ENCODE measurements at places on chromosomes 6 and 20.

- DNase-seq = no peak
These were observed 441.0 kb upstream of the MARCKS start for GRCh38 chr6:113416170-113416569.

GRCh38 chr20:8306937-8307336 lies 174.9 kb downstream of the PLCB1 start:
- peak; percentile 10 for DNase-seq

- no peak for DNase-seq
These were observed 84.9 kb downstream of the SOBP start for GRCh38 chr6:107574856-107575255.

- DNase-seq = no peak
These were observed 815.5 kb downstream of the BCKDHB start for GRCh38 chr6:80921861-80922460.

- no peak for DNase-seq
These were observed 239.7 kb downstream of the TTLL2 start for GRCh38 chr6:167564416-167565250.

GRCh38 chr20:42604998-42605956 lies 584.4 kb downstream of the PTPRT start:
- DNase-seq = peak; percentile 61

GRCh38 chr6:142952614-142953013 lies 7.6 kb upstream of the HIVEP2 start:
- no peak for DNase-seq

GRCh38 chr6:108074057-108074358 lies 533 bp downstream of the OSTM1 start:
- no peak for DNase-seq

DNA sequence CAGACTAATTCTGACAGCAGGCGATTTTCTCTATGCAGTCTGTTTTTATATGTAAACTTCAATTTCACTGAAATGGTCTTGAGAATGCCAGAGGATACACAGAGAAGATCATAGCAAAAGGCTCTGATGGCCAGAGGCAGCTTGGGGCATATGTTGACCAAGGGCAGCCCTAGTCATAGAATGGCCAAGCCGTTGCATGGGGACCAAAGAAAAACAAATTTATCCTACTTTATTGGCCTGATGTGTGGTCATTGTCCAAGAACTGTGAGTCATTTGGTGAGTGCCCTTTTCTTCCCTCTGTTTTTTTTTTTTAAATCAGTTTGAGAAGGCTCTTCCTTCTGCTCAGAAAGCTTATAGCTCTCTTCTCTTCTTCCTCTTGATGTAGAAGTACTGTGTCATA lies 5.8 kb downstream of the HDGFL1 start:
- no peak for DNase-seq

DNA sequence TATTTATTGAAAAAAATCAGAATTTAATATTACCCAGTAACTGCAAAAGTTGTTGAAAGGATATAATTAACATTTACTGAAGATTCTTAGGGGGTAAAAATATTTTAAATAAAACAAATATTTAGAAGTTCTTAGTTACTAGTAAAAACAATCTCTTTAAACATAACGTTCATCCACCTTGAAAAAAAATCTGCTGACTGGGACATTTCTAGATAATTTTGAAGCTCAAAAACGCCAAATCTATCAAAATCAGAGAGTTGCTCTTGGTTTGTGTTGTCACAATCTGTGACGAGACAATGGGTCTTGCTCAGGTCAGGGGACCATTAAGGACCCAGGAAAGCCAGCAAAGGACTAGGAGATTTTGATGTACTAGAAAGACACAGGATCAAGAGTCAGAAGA lies 177.0 kb downstream of the BACH2 start:
- no peak for DNase-seq

DNA sequence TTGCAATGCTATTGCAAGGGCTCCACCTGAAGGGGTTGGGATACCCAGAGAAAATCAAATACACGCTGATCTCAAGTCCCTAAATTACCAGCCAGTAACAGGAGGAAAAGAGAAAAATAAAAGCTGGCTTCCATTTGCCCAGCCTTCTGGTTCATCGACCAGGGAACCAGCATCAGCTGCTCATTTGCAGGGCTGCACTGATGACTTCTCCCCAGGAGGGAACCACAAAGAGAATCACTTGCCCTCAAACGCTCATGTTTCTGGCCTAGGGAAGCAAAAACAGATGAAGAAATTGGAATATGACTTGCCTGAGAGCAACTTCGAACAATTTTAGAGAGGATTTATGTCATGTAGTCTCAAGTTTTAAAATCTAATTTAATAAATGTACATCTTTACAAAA lies 119.7 kb downstream of the SH3BGRL2 start:
- DNase-seq = peak; percentile 6

GRCh38 chr20:49165611-49166010 lies 22.5 kb downstream of the STAU1 start:
- DNase-seq = no peak

DNA sequence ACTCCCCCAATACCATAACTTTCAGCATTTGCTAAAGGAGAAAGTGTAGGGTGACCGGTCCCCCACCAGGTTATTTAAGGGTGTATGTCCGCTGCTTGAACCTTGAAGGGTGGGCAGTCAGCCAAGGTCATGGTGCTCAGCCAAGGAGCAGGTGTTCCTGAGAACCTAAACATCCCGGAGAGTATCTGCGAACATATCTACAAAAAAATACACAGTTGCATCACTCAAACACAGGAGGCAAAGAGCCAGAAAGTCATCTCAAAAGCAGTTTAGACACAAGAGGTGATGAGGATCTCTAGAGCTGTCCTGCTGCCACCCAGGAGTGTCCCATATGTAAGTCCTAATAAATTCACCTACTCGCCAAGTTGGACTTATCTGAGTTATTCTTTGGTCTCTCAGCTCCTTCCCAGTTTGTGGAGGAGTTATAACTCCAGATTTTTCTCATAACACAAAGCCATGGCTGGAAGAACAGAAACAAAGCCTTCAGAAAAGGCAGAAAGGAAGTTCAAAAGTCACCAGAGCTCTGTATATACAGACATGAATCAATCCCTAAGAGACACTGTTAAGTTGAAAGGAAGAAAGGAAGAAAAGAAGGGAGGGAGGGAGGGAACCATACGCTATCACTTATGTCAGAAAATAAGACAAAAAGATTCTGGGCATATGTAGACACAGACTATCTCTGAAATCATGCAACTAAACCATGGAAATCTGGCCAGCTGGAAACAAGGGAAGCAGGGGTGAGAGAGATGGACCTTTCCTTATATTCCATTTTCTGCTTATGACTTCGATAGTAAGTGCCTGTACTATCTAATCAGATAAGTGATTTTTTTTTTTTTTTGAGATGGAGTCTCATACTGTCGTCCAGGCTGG lies 11.3 kb downstream of the MBOAT1 start:
- DNase-seq = no peak

GRCh38 chr20:32482442-32483261 lies 102.5 kb downstream of the NOL4L start:
- DNase-seq = no peak

Measured in mesendoderm (in vitro differentiated cells).